MG63 (cell line): ENCODE measurements at places on chromosomes 1 and 21. TPM values are rescaled to one million over a fixed set of nuclear protein-coding genes. Genes with fewer than 3 reads are reported as not detected.

Gene FCRL1
- not detected in 2 replicates for total RNA-seq

Gene ZSWIM5
- 0.12 and 0.56 TPM in 2 replicates for total RNA-seq

Gene DEDD
- total RNA-seq: 33.2 and 39.8 TPM in 2 replicates

Gene FAM78B
- 0.30 TPM in 1 of 2 replicates, not detected in the other for total RNA-seq

Gene MINDY1
- total RNA-seq: 8.7 and 8.9 TPM in 2 replicates
